ENCODE measurements at places on chromosomes 7 and 10.

GRCh38 chr10:62106929-62107519 lies 161.6 kb downstream of the RTKN2 start:
- no peak for DNase-seq

GRCh38 chr7:50355817-50356178 lies 51.3 kb downstream of the IKZF1 start:
- DNase-seq = no peak

DNA sequence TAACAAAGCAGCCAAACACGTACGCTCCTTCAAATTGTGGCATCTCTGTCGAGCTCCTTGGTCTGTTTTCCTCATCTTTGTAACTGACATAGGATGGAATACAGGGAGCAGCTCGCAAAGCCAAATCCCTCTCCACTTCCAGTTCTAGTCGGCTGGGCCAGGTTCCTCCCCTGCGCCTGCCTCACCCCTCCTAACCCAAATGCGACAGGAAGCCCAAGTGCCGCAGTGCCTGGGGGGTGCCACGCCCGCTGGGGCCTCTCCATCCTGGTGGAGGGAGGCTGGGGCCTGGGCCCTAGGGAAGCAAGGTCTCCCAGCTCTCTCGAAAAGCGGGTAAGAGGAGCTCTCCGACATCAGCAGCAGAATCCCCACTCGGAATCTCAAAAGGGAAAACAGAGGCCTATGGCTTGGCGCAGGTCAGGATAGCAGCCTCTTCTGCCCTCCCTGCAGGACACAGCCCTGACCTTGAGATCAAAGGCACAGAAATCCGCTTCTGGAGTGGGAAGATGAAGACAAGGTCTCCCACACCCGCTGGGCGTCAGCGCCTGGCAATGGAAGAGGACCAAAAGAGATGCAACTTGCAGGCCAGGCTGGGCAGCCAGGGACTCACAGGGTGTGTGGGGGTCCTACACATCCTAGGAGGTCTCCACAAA lies 165.8 kb downstream of the NRF1 start:
- DNase-seq = no peak

GRCh38 chr10:90769946-90770841 lies 87.6 kb downstream of the HTR7 start:
- DNase-seq = no peak

Measured in BJ (cell line).